ENCODE measurements at places on chromosomes 11 and 22.

- no peak for DNase-seq
Measured at GRCh38 chr11:69007975-69008381, 5.1 kb downstream of the MRGPRF start.

GRCh38 chr22:36787204-36787988 is 11.5 kb upstream of the IFT27 start:
- DNase-seq = no peak

DNA sequence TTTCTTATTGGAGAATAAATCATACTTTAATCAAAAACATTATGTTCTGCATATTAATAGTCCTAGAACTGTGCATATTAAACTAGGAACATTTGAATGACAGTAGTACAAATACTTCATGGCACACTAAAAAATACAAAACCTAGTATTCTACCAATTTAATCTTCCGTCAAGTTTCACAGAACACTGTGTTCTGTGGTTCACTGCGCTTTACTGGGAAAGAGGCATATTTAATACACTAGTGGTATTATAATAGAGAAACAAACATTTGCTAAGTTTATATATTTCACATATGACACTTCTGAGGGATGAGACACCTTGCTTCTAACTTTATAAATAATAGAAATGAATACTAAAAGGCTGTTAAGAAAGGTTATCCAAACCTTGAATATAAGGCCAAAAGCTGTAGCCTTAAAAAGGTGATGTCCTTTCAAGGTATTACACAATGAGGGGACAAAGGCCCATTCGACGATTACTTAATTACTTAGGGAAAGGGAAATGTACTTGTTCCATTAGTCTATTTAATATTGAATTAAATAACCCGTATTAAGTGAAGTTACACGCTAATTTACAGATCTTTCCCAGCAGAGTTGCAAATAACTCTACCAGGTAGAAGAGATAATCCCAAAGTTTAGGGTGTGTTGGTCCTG is 48.0 kb downstream of the NARS2 start:
- no peak for DNase-seq

- peak; percentile 75 for DNase-seq
Measured at GRCh38 chr11:2420502-2421225, 20.1 kb downstream of the TSSC4 start.

DNA sequence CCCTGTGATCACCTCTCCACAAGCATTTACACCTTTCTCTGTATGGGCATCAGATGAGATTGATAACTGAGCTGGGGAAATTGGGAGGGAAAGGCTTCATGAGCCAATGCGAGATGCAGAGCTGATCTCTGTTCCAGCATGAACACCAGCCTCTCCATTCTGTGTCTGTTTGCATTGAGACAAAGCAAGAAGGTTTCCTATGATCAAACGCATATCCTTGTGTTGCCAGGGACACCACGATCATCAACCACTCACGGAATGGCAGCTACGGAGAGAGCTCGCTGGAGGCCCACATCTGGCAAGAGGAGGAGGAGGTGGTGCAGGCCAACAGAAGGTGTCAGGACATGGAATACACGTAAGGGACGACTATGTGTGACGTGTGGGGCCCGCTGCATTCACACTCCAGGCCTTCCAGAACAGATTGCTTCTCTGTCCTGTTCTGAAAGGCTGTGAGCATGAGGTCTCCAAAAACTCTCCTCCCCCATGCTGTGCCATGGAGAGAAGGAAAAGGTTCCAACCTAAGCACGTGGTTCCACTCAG is 96.4 kb downstream of the AMOTL1 start:
- DNase-seq = no peak

- DNase-seq = no peak
Measured at GRCh38 chr22:49776891-49777290, 50.8 kb downstream of the BRD1 start.

DNA sequence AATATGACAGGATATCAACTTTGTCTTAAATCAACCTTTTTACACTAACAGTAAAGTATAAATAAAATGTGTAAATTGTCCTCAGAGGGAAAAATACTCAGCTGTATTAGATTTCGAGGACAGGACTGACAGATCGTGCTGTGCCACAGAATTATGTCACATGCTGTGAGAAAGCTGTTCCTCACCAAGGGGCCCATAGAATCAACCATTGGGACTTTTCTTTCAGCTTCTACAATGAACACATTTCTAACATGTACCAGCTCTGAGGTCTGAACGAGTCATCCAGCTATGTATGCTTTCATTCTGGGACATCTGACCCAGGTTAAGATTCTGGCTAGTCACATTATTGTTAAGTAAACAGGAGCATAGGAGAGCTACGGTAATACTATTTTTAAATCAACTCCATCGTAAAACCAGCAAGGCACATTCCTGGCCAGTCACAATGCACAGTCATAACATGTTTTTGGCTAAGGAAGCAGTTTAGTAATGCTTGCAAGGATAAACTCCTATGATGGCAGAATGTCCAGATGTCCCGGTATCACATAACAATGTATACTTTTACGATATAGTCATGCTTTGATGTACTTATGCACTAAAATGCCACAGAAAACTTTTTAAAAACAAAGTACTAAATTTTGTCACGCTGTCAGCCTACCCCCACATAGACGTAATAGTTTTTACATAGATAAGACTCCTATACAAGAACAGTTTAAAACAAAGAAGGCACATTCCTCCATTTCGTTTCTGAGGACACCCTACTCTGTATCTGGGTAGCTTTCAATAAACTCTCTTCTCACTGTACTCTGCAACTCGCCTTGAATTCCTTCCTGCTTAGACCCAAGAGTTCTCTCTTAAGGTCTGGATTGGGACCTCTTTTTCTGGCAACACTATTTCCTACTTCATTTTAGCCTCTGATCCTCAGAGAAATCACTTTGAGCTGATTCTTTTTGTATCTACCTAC is 27.4 kb downstream of the ZNF214 start:
- no peak for DNase-seq
